Endothelial cell of umbilical vein (primary cell): ENCODE measurements at places on chromosomes 12 and 14. TPM values are rescaled to one million over a fixed set of nuclear protein-coding genes. Genes with fewer than 3 reads are reported as not detected.

DNA sequence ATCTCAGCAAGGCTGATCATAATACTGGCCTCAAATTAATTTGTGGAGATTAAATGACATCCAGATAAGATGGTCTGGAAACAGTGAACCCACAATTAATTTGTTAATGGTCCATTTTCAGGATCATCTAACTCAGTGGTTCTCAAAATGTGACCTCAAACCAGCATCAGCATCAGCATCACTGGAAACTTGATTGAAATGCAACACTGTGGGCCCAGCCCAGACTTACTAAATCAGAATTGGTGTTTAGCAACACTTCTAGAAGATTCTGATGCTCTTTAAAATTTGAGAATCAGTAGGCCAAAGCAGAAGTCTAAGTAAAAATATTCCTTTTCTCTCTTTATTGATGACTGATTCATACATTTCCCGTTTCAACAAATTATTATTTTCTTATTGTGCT, 10.7 kb upstream of the KRT82 start:
- DNase-seq: no peak

- no peak for DNase-seq
Measured at GRCh38 chr12:98533723-98534251, 18.4 kb downstream of the TMPO start.

The OR4K5 gene
- polyA plus RNA-seq: not detected in 2 replicates

DNA sequence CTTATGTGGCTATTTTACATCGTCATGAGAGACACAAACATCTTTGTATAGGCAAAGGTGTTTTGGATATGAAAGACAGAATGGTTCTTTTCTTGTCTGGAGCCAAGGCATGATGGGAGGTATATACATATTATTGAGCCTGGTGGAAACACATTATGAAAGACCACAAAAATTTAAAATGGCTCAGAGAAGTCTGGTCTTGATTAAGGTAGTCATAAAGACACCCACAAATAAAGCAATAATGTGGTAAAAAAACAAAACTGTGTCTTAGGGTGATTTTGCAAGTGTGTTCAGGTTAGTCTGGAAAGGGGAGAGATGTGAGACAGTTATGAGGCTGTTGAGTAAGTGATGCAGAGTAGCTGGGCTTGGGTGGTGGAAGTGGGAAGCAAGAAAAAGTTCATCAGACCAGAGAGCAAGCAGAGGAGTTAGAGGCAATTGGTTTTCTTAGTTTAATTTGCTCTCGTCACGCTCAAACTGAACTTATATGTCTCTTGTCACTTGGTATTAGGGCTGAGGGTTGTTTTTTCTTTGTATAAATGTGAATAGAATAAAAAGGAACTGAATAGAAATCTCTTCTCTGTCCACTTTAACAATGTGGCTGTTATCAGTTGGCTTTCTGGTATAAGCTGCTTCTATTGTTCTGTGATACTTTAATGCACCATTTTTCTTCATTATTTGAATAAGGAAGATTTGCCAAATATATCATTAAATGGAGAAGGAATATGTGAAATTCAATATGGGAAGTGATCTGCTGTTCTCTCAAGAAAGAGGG, 115.0 kb downstream of the AKAP6 start:
- no peak for DNase-seq

The KRT85 gene
- not detected in 2 replicates for polyA plus RNA-seq

The KRT75 gene
- polyA plus RNA-seq: not detected in 2 replicates

GRCh38 chr14:24249230-24250021, 7.0 kb upstream of the TINF2 start:
- no peak for DNase-seq

- DNase-seq: no peak
Measured at GRCh38 chr14:50082784-50083466, 33.4 kb downstream of the VCPKMT start.

GRCh38 chr14:96574171-96574632, 72.0 kb downstream of the PAPOLA start:
- DNase-seq: no peak

- no peak for DNase-seq
Measured at GRCh38 chr12:58087423-58088127, 146.2 kb downstream of the ATP23 start.

DNA sequence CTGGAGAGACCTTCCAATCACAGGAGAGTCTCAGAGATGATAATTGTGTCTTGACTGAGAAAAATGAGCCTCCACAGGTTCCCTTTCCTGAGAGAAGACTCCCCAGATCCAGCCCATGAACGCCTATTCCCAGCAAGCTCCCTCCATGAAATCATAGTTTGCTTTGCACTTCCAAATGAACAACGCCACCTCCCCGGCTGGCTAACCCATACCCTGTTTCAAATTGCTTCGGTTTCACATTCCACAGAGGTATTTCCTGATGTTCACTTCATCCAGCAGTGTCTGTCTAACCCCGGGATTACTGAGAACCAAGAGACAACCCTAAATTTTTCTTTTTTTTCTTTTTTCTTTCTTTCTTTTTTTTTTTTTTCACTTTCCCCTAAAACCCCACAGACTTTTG, 124.1 kb upstream of the RFLNA start:
- no peak for DNase-seq

The KRT73 gene
- not detected in 2 replicates for polyA plus RNA-seq

The FSCB gene
- polyA plus RNA-seq: not detected in 2 replicates

DNA sequence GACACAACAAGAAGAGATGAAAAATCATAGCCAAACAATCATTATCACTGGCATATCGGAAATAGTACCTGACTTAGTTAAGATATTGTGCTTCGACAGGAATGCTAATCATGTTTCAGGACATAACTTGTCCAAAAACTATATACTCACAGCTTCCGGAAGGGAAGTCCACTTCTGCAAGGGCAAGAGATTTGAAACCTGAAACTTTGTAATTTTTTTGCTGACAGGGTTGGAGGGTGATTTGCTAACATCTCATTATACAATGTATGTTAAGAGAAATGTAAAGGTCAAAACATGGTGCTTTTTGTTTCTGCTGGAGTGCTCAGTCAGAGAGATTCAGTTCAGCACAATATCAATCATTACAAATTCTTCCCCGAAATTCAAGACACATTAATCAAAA, 200.3 kb downstream of the CNTN1 start:
- DNase-seq: no peak

DNA sequence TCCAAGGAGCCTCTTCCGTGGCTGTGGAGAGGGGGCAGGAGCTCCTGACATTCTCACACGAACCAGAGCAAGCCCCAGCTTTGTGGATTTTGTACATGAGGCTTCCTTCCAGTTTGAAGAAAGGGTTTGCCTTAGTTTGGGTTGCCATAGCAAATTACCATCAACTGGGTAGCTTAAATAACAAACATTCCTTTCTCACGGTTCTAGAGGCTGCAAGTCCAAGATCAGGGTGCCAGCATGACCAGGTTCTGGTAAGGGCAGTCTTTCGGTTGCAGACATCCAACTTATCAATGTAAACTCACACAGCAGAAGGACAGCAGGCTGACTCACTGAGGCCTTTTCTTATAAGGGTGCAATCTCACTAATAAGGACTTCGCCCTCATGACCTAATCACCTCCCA, 25.9 kb upstream of the STAB2 start:
- no peak for DNase-seq

DNA sequence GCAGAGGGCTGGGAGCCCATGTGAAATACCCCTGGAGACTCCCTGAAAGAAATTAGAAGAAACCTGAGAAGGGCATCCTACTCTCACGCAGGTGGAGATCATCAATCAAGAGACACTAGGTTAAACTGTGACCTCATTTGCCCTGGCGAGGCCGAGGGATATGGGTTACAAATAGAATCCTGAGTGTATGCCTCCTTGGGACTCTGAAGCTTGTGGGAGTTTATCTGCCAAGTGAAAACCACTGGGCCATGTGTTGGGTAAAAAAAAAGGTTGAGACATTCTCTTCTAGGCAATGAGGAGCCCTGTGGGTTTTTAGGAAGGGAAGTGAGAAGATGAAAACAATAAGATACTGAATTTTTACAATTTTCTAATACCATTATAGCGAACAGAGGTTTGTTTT, 160.7 kb upstream of the ARID2 start:
- no peak for DNase-seq

The AQP5 gene
- 2.3 and 2.7 TPM in 2 replicates for polyA plus RNA-seq

DNA sequence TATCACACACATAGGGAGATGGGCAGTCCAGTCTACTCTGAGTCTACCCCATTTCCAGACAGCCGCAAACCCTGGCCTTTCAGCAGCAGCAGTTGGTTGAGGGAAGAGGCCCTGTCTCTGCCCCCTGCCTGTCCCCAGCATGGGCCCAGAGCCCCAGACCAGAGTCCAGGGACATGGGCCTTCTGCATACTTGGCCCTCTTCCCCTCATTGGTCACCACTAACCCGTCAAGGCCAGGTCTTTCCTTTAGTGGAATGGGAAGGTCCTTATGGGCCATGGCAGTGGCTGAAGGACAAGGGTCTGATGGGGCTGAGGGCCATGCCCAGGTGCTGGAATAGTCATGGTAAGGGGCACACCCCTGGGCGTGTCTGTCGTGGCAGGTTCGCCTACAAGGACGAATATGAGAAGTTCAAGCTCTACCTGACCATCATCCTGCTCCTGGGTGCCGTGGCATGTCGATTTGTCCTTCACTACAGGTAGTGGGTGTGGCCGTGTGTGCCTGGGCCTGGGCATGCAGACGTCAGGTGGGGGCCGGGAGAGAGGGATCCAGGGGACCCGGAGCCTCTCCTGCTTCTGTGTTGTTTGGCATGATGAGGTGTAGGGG, 39.3 kb downstream of the TMEM120B start:
- no peak for DNase-seq

DNA sequence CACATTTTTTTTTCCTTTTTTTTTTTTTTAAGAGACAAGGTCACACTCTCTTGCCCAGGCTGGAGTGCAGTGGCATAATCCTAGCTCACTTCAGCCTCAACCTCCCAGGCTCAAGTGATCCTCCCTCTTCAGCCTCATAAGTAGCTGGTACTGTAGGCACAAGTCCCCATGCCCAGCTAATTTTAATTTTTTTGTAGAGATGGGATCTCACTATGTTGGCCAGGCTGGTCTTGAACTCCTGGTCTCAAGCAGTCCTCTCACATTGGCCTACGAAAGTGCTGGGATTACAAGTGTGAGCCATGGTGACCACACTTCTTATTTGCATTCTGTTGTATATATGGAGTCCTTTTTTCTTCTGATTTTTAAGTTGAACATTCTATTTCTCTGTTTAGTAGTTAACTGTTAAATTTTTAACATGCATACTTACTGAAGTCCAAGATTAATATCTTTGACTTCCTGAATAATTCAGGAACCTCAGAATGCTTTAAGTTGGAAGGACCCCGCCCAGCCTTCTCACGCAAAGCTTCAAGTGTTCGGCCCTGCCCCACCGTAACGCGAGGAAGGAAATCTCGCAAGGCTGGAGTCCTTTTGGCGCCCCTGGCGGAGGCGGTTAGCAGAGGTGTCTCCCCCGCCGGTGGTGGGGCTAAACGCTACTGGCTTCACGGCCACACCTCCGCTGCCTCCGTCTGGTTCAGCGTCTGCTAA, 21.6 kb downstream of the SPATS2 start:
- DNase-seq: no peak

DNA sequence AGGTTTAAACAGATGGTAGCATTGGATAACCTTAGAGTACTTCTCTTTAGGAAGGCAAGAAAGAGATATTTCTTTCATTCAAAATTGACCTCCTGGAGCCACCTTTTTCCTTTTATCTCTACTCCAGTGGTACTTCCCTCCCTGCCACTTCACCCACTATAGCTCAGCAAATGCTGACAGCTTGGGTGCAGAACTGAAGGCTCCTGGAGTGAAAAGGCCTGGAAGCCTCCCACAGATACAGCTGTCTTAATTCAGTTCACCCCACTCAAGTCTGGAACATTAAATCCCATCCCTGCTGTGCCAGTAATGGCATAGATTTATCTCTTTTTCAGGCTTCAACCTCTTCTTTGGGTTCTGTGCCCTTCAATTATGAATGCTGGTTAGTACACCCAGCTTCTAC, 140.3 kb downstream of the NEDD1 start:
- DNase-seq: no peak

GRCh38 chr12:20142316-20142715, 226.0 kb upstream of the PDE3A start:
- no peak for DNase-seq

DNA sequence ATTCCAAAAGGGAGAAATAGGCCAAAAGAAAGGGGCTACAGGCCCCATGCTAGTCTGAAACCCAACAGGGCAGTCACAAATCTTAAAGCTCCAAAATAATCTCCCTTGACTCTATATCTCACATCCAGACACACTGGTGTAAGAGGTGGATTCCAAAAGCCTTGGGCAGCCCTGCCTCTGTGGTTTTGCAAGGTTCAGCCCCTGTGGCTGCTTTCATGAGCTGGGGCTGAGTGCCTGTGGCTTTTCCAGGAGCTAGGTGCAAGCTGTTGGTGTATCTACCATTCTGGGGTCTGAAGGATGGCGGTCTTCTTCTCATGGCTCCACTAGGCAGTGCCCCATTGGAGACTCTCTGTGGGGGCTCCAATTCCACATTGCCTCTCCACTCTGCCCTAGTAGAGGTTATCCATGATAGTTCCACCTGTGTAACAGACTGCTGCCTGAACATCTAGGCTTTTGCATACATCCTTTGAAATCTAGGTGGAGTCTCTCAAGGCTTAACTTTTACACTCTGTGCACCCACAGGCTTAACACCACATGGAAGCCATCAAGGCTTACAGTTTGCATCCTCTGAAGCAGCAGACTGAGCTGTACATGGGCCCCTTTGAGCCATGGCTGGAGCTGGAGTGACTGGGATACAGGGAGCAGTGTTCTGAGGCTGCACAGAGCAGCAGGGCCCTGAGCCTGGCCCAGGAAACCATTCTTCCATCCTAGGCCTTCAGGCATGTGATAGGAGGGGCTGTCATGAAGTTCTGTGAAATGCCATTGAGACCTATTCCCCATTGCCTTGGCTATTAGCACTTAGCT, 66.5 kb upstream of the ABCD2 start:
- no peak for DNase-seq

DNA sequence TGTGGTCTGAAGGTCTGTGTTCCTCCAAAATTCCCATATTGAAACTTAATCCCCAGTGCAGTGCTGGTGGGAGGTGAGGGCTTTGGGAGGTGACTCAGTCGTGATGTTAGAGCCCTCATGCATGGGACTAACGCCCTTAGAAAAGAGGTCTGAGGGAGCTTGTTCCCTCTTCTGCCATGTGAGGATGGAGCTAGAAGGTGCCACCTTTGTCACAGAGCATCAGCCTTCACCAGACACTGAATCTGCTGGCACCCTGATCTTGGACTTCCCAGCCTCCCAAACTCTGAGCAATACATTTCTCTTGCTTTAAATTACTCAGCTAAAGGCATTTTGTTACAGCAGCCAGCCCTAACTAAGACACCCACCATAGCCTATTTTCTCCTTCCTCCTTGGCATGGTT, 13.9 kb downstream of the RAB15 start:
- DNase-seq: no peak

The TSPAN8 gene
- 0.76 and 1.2 TPM in 2 replicates for polyA plus RNA-seq

GRCh38 chr12:58285551-58285950, 344.2 kb downstream of the ATP23 start:
- no peak for DNase-seq

DNA sequence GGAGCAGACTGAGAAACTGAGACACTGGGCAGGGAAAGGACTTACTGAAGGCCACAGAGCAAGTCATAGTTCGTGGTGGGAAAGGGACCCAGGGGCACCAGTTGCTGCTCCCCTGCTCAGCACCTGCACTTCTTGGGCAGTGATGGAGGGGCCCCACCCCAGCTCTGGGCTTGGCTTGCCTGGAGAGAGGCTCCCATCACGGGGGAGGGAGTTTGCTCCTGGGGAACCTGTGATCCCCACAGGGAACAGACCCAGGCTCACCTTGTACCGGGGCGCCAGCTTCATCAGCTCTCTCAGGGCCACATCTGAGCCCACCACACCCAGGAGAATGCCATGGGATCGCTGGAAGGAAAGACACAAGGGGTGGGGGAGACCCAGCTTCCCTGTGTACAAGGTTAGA, 39.8 kb downstream of the CACNA2D4 start:
- no peak for DNase-seq
